Stimulated activated CD8-positive, alpha-beta memory T cell treated with anti-CD3 and anti-CD28 coated beads, Interleukin-4, amount 100 ng/mL, for 4 hours (primary cell): ENCODE measurements at places on chromosomes 12 and 14.

DNA sequence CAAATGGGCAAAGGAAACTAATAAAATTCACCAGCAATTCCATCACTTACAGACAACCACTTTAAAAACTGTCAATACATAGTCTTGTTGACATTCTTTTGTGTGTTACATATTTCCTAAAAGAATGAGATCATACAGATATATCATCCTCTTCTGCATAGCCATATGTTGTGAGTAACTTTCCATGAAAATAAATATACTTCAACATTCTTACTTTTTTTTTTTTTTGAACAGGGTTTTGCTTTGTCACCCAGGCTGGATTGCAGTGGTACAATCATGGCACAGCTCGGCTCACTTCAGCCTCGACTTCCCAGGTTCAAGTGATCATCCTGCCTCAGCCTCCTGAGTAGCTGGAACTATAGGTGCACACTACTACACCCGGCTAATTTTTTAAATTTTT, 20.9 kb downstream of the ZC2HC1C start:
- no peak for DNase-seq

- no peak for DNase-seq
These were observed 161.9 kb upstream of the WSCD2 start for GRCh38 chr12:107967170-107967569.

- no peak for DNase-seq
These were observed 54.2 kb downstream of the C12orf42 start for GRCh38 chr12:103441437-103442181.

DNA sequence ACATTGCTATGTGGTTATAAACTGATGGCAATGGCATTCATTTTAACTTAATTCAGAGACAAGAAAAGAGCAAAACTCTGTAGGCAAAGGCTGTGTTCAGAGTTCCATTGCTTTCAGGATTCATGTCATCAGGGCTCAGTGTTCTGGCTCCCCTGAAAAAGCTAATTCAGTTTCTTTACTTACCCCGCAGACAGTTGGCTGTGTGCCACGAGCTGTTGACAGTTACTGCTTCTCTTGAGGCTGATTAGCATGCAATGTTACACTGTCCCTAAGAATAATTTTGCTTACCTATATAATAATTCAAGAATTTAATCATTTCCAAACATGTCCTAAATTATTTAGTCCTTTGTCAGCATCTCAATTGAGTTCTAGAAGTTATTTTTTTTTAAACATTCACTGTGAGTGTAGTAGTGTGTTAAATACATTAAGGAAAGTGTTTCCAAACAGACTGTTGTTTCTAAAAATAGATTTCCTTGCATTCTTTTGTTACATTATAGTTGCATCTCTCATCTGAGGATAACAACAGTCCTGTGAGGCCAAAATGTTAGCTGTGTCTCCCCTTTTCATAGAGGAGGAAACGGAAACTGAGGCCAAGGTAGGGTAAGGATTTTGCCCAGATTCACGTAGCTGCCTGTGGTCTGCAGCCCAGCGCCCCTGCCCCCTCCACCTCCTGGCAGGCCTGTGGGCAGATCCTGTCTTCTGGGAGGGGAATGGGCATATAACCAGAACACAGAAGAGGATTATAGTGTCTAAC, 98.6 kb downstream of the PELI2 start:
- no peak for DNase-seq

GRCh38 chr12:10027311-10027710, 3.2 kb upstream of the CLEC9A start:
- DNase-seq: no peak
